ENCODE measurements at places on chromosomes 7 and 10.

DNA sequence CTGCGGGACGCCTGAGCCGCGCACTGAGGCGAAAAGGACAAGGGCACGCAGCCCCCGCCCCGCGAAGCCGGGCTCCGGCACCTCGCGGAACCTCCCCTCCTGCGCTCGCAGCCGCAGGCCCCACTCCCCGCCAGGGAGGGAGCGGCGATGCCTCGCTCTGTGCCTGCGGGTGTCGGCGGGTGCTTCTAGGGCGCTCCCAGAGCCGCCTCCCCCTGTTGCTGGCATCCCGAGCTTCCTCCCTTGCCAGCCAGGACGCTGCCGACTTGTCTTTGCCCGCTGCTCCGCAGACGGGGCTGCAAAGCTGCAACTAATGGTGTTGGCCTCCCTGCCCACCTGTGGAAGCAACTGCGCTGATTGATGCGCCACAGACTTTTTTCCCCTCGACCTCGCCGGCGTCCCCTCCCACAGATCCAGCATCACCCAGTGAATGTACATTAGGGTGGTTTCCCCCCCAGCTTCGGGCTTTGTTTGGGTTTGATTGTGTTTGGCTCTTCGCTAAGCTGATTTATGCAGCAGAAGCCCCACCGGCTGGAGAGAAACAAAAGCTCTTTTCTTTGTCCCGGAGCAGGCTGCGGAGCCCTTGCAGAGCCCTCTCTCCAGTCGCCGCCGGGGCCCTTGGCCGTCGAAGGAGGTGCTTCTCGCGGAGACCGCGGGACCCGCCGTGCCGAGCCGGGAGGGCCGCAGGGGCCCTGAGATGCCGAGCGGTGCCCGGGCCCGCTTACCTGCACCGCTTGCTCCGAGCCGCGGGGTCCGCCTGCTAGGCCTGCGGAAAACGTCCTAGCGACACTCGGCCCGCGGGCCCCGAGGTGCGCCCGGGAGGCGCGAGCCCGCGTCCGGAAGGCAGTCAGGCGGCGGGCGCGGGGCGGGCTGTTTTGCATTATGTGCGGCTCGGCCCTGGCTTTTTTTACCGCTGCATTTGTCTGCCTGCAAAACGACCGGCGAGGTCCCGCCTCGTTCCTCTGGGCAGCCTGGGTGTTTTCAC lies 519 bp downstream of the ITGB8 start:
- peak; percentile 64 for DNase-seq

GRCh38 chr10:71090801-71091200 lies 121.6 kb upstream of the UNC5B start:
- no peak for DNase-seq

DNA sequence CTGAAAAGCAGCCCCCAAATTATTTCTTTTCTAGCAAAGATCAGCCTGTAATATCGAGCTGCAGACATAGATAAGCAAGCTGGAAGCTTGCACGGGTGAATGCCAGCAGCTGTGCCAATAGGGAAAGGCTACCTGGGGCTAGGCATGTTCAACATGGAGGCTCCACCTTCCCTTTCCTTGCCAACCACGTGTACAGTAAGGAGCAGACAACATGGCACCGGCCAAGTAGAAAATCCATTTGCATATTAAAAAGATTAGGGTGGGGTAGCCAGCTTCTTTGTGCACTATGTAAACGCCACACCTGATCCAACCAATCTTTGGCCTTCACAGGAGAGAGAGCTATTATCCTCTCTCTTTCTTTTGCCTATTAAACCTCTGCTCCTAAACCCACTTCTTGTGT lies 56.7 kb upstream of the SEPHS1 start:
- no peak for DNase-seq

GRCh38 chr10:126205486-126206205 lies 182.6 kb downstream of the ADAM12 start:
- DNase-seq, result no peak

- DNase-seq, result no peak
Measured at GRCh38 chr7:152709287-152710152, 33.6 kb upstream of the XRCC2 start.

Measured in foreskin fibroblast (primary cell).